H1 (cell line): ENCODE measurements at places on chromosomes 6 and 20. TPM values are rescaled to one million over a fixed set of nuclear protein-coding genes. Genes with fewer than 3 reads are reported as not detected.

DNA sequence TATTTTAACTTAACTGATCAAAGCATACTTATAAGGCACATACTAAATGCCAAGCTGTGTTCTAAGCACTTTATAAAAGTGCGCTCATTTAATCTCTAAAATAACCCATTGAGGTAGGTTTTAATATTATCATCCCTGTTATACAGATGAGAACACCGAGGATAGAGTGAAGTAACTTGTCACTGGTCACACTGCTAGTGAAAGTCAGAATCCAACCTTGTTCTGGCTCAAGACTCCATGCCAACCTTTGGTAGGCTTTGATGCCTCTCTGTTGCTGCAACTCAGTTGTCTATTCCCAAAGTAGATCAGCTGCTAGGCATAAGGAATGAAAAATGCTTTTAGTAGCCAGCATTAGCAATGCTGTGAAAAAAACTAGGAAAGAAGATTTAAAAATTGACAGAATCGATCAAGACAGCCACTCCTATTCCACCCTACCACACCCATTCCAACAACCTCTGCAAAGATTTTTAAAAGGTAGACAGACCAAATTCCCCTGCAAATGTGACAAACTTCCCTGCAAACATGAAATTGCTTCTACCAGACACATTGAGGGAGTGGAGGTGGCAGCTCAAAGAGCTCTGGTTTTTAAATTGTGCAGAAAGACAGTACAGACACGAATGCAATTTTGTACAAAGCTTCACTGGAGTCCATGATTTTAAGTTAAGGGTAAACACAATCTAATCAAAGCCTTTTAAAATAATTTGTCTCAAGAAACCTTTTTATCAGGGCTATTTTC is 39.8 kb upstream of the CAP2 start:
- H3K36me3 ChIP-seq = no peaks in the 10 kb centered on the region
- DNase-seq = no peak
- no peaks in the 10 kb centered on the region for H3K27me3 ChIP-seq
- no peak overlapping the region for H3K4me3 ChIP-seq
- H3K4me1 ChIP-seq = no peaks in the 10 kb centered on the region

GRCh38 chr6:30113003-30113759 is at the start of gene TRIM31:
TSS of gene TRIM31 (minus strand) at chr6:30113090. CDS start at chr6:30112805, 285 bp downstream.
- no peaks in the 10 kb centered on the region for H3K4me1 ChIP-seq
- H3K27ac ChIP-seq = no peak within 1 kb of the TSS
- H3K36me3 ChIP-seq = no peaks in the 10 kb centered on the region

GRCh38 chr6:38264605-38265004 is 375.1 kb downstream of the BTBD9 start:
- H3K4me3 ChIP-seq = no peak overlapping the region
- H3K27ac ChIP-seq = no peak overlapping the region
- H3K36me3 ChIP-seq = no peaks in the 10 kb centered on the region
- peaks cover 17% of the 10 kb centered on the region for H3K4me1 ChIP-seq

The IP6K3 gene
- 0.22 and 0.23 TPM in 2 replicates for total RNA-seq

The CSNK2B gene
- total RNA-seq = 192 and 208 TPM in 2 replicates

DNA sequence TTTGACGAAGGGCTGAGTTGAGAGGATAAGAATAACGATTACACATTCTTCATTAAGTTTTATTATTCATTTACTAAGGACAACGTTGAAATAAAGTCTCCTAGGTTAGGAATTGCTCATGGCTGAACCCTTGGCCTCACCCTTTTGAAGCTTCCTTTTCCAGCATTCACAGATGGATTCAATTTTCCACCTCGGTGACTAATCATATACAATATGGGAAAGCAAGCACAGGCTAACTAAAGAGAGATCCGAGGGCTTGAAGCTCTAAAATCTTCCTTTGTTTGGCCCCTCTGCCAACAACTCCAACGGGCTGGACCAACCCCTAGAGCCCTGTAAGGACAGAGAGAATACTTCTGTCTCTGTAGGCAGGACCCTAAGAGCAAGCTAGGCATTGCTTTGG is 159.5 kb downstream of the SOD2 start:
- no peaks in the 10 kb centered on the region for H3K4me1 ChIP-seq
- DNase-seq = no peak
- no peak overlapping the region for H3K4me3 ChIP-seq
- H3K27ac ChIP-seq = no peak overlapping the region

The HNF4A gene
- not detected in 2 replicates for total RNA-seq

DNA sequence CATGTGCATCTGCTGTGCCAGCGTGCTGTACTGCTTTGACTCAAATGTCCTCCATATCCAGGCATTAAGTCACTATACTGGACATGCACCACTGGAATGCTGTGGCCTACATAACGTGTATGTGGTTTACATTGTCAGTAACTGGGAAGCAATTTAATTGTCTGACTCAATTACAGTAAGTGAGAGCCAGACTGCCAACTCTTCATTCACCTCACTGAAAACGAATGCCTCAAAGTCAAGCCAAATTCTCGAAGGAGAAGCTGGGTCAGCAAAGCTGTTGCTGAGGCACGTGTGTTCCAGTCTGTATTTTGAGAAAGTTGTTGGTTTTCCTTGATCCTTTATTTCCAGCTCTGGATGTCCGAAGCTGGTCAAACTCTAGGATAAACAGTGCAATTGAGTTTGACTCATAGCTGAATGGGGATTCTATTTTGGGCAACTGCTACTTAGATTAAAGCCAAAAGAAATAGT is 534.3 kb downstream of the COL12A1 start:
- H3K27me3 ChIP-seq = no peaks in the 10 kb centered on the region
- DNase-seq = no peak
- H3K4me1 ChIP-seq = no peaks in the 10 kb centered on the region
- no peaks in the 10 kb centered on the region for H3K36me3 ChIP-seq
- H3K4me3 ChIP-seq = no peak overlapping the region

The ADGRF4 gene
- not detected in 2 replicates for total RNA-seq
